Renal cortical epithelial cell (primary cell): ENCODE measurements at places on chromosomes 2 and 18. TPM values are rescaled to one million over a fixed set of nuclear protein-coding genes. Genes with fewer than 3 reads are reported as not detected.

DNA sequence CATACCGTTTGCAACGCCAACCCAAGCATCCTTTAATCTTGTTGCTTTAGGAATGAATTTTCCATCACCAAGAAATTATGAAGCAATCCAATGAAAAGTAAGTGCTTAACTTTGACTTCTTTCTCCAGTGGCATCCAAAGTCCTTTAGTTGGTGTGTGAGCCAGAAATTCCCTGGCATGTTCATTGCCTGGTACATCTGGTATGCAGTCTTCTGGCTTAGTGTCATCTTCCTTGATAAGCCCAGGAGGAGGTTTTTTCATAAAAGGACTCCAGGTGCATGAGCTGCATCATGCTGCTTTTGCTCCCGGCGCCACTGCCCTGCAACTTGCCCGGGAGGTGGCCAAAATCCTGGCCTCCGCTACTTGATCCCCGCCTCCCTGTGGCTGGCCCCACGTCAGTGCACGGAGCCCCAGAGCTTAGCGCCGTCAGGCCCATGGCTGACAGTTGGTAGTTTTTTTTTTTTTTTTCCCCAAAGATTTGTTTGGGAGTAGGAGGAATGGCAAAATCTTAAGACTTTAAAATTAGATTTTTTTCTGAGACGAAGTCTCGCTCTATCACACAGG, 58.7 kb downstream of the PUM2 start:
- no peak for DNase-seq

DNA sequence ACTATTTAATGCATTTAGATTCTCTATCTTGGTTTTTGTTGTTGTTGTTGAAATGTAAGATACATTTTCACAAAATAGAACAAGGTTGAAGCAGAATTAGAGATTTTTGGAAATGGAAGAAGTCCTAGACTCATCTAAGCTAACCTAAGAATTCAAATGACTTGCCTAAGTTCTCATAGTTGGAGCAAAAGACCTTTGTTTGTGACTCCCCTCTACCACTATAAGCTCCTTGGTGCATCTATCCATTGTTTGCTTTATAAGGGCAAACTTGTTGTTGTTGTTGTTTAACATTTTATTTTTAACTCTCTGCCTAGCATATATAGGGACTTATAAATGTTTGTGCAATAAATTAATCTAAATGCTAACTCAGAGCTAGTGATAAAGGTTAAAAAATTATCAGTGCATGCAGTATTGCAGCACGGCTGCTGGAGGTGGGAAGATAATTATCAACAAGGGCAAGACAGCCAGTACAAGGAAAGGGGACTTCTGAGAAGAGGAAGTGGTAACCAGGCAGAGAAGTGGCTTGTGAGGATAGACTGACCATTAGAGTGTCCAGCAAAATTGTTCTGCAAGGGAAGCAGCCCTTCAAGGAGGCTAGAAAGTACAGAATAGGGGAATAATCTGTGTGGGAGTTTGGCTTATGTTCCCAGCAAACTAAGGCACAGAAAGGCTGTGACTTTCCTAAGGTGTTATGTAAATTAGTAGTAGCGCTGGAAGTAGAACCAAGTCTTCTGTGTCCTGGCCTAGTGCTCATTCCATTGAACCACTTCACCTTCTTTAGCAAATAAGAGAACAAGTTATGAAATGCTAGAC, 38.1 kb upstream of the ACYP2 start:
- peak; percentile 11 for DNase-seq

DNA sequence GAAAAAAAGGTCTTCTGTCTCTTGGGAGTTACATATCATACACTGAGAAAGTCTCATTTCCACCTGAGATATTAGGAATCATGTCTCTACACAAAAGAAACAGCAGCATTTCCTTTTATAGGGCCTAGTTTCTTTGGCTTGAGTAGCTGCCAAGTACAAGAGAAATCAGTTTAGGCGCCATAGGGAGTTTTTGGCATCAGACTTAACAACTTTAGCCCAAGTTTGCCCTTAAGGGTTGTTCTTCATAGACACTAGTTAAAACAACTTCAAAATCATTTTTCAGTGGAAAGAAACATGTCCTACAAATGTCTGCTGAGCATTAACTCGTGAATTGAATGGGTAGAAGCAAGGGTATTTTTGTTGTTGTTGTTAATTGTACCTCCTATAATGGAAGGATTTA, 587.0 kb upstream of the DSEL start:
- DNase-seq: no peak

- DNase-seq: no peak
Observed at GRCh38 chr2:113846429-113846828, 43.5 kb upstream of the ACTR3 start.

DNA sequence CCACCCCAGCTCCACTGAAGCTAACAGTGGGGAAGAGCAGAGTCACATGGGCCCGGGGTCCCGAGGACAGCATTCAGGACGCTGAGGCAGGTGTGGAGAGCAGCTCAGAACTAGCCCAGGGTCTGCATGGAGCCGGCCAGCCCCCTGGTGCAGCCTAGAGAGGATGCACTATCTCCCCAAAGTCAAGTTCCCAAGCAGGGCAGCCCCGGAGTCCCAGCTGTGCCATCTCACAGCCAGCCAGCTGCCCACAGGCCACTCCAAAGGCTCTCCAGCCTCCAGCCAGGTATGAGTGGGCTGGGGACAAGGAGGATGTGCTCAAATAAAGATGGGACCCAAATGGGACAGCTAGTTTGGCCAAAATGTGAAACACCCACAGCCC, 41.0 kb downstream of the BIN1 start:
- DNase-seq: no peak

DNA sequence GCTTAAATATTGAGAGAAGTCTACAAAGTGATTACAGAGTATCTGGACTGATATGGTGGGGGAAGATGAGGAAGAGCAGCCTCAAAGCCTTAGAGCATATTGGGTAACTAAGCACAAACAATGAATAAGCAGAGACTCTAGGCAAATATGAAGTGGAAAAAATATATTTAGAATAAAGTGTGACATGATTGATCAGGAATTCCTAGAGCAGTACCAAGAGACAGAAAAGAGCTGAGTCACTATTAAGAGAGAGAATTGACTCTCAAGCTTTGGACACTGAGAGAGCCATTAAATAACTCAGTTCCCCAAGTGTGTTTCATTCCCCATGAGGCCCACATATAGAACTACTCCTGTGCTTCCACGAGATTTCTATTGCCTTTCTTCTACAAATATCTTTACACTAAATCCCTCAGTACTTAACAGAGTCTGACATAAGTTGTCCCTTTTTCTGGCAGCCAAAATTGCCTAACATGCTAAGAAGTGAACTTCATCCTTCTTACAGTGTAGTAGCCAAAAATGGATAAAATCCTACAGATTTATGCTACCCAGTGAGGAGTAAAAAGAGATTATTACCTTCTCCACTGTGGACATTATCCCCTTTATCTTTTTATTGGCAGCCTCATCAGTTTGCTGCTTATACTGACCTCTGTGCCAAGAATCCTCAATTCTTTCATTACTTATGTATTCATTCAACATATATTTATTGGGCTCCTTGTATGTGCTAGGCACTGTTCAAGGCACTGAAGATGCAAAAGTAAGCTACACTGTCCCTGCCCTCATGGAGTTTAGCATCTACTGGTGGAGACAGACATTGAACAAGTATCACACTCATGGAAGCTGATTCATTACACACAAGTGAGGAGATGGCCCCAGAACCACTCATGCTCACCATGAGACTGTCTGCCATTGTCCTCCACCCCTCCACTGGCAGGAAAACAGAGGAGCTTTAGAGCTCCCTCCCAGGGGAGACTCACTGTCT, 45.4 kb downstream of the SLC40A1 start:
- peak; percentile 37 for DNase-seq

DNA sequence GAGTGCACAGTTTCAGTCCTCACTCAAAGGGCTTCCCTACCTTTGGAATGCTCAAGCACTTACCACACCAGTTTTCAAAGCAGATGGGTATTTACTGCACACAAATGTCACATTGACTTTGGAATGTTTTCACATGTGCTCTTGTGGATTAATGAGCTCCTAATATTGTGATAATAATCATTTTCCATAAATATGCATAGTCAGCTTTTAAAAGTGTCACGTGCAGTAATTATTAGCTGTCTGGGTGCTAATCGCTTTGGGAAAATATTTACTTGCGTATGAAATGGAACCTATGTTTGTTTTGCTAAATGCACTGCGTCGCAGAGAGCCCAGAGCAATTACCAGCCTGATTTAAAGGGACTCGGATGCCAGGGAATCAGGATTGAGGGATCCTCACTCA, 229.3 kb downstream of the SMAD2 start:
- no peak for DNase-seq

DNA sequence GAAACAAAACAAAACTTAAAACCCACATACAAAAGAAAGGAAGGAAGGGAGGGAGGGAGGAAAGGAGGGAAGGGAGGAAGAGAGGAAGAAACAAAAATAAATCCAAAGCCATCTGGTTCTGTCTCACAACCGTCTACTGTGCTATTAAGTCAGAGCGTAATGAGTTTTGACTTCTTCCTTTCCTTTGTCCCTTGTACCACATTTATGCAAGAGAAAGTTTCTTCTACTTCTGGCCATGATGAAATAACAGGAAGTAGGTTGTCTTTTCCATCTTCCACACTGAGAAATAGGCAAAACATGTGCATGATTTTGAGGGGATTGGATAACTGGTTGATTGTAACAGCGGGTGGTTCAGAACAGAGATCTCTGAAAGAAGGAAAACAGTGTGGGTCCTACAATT, 121.4 kb downstream of the CTAGE1 start:
- no peak for DNase-seq

DNA sequence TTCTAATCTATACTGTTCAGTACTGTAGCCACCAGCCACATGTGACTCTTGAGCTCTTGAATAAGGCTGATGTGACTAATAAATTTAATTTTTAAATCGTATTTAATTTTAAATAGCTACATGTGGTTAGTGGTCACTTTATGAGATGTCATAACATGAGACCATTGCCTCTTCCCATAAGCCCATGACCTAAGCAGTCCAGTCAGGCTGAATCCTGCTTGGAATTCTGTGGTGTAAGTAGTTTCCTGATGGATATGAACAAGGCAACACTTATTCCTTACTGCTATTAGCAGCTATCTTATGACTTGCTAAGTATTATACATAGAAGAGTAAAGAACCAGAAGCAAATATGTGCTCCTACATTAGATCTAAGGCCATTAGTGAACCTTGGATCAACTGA, 150.0 kb downstream of the DIS3L2 start:
- DNase-seq: no peak

- no peak for DNase-seq
Observed at GRCh38 chr2:104878863-104879512, 25.1 kb downstream of the POU3F3 start.

DNA sequence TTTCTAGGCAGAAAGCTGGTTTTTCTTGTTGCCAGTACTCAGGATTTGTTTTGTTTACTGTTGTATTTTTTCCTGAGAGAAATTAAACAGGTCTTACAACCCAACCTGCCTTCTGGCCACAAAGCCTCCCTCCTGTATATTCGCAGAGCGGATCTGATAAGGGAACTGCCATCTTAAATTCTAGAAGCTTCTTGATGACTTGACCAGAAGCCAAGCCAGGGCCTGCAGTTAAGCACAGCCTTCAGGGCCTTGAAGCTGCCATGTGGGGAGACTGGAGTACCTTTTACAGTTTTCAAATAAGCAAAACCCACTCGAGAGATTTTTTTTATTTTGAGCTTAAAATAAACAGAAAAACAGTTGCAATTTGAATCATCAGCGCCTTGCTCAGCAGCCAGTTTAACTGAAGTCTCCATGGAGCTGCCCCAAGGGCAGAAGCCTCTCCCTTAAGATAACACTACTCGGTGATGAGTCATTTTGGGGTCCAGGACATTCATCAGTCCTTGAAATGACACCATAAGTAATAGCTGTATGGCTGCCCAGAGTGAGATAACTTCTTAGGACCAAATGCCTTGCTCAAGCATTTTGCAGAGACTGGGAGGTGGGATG, 51.5 kb upstream of the PHLPP1 start:
- peak; percentile 4 for DNase-seq

GRCh38 chr2:131966256-131966655, 195.5 kb downstream of the ANKRD30BL start:
- no peak for DNase-seq

R3HDM1 gene
- 3.1 and 23.3 TPM in 2 replicates for total RNA-seq

DCDC2C gene
- total RNA-seq: not detected in 2 replicates

GALR1 gene
- total RNA-seq: not detected in 2 replicates

SP140 gene
- total RNA-seq: 4.3 and 5.3 TPM in 2 replicates

ANTXR1 gene
- 3.3 and 26.5 TPM in 2 replicates for total RNA-seq

ATIC gene
- total RNA-seq: 32.0 and 90.1 TPM in 2 replicates

TAF1B gene
- total RNA-seq: 30.5 and 37.7 TPM in 2 replicates

CCDC178 gene
- total RNA-seq: 0.30 TPM in 1 of 2 replicates, not detected in the other

PAIP2B gene
- total RNA-seq: 1.2 and 4.3 TPM in 2 replicates

PHLPP1 gene
- total RNA-seq: 9.2 and 13.2 TPM in 2 replicates

TDRD15 gene
- not detected in 2 replicates for total RNA-seq
